IPS-NIHi11 (cell line): ENCODE measurements at places on chromosomes 16 and 17.

GRCh38 chr16:57512296-57513001 is 23.9 kb downstream of the CCDC102A start:
- no peak for DNase-seq

GRCh38 chr16:58511933-58512815 is 3.1 kb upstream of the SETD6 start:
- DNase-seq = peak; percentile 76

GRCh38 chr17:27569884-27570577 is 61.0 kb upstream of the LGALS9 start:
- DNase-seq = no peak

DNA sequence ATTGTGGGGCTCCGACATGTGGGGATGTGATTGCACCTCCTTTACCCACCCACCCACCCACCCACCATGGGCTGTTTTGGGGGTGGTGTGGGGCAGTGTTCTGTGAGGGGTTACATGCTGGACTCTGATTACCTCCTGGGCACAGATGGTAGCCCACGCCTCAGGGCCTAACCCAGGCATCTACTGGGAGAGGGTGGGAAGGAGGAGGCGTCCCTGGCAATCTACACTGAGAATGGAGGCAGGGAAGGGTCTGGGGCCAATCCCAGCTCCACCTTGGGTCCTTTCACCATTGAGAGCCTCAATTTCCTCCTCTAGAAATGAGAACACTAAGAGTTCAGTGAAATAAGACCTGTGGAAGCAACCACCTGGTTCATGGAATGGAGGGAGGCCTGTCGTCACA is 11.7 kb upstream of the DOK4 start:
- DNase-seq = no peak

DNA sequence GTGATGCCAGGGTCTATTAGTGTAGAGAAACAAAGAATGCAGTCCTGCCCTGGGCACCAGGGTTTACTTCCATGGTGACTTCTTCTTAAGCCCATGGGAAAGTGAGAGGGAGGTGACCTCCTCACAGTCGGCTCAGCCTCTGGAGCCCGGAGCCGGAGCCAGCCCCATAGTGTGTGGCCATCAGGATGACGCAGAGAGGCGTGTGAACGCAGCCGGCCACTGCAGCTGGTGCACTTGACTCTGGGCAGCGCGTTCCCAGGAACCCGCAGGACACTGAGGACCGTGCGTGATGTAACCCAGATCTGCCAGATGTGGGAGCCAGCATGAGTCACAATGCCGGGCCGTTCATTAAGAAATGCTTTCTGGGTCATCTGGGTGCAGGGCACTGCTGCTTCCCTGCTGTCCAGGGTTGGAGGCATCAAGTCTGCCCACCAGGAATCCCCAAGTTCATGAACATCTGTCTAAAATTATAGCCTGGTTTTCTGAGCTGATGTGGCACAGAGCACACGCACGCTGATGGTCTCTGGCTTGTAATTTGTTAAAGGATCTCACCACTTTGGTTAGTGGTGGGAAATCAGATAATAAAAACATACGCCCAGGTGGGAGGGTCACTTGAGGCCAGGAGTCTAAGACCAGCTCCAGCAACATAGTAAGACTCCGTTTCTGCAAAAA is 114.1 kb downstream of the PITPNC1 start:
- DNase-seq = peak; percentile 41

DNA sequence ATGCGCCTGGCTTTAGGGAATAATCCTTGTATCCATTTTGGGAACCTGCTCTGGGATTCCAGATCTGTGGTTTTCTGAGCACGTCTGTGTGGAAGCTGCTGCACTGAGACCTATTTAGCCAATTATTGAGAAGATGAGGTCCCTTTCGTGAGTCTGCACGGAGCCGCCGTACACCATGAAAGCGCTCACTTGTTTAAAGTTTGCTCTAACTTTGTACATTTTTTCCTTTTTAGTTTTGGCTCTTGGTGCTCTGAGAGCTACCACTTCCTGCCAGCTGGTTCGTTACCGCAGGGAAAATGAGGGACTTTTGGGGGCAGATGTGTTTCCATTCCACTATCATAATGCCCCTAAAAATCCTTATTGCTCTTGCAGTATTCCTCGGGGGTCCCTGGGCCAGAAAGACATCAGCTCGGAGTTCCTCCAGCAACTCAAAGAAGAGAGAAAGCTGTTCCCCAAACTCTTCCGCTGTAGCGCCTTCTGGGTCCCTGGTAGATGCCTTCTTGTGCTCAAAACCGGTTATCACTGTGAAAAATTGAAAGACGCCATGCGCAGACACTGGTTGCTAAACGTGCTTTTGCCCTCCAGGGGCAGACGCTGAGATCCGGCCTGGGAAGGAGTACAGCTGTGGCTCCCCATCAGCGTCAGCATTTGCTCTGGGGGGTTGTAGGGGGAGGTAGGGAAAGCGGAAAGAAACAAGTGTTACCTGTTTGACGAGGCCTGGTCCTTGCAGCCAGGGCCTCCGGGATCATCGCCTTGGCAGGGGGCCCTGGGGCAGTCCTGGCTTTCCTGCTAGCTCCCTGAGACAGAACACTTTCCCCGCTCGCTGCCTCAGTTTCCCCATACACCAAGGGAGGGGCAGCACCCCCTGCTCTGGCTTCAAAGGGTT is 238.1 kb downstream of the MRTFB start:
- DNase-seq = peak; percentile 56

- DNase-seq = no peak
Measured at GRCh38 chr16:8951447-8952280, 12.0 kb downstream of the USP7 start.

- DNase-seq = no peak
Measured at GRCh38 chr17:66378296-66378695, 75.9 kb downstream of the PRKCA start.

DNA sequence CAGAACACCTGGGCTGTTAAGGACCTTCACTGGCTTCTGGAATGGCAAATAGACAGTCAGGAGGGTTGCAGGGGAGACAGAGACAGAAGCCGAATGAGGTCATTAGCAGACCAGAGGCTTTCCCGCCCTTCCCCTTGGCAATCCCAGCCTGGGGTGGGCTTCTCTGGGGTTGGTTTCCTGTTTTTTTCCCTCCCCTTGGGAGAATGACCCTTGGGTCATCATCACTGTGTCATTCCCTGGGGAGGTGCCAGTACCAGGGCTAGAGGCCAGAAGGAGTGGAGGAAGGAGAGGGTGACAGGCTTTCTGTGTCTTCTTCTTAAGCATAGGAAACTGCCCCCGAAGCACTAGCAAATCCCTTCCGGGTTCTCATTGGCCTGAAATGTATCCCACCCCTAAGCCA is 42.9 kb upstream of the IL21R start:
- no peak for DNase-seq

- peak; percentile 42 for DNase-seq
Measured at GRCh38 chr17:19590912-19591551, 57.4 kb downstream of the SLC47A1 start.

- DNase-seq = no peak
Measured at GRCh38 chr17:73271072-73271471, 9.4 kb upstream of the CPSF4L start.

- DNase-seq = no peak
Measured at GRCh38 chr16:4879049-4879448, 31.8 kb downstream of the UBN1 start.

DNA sequence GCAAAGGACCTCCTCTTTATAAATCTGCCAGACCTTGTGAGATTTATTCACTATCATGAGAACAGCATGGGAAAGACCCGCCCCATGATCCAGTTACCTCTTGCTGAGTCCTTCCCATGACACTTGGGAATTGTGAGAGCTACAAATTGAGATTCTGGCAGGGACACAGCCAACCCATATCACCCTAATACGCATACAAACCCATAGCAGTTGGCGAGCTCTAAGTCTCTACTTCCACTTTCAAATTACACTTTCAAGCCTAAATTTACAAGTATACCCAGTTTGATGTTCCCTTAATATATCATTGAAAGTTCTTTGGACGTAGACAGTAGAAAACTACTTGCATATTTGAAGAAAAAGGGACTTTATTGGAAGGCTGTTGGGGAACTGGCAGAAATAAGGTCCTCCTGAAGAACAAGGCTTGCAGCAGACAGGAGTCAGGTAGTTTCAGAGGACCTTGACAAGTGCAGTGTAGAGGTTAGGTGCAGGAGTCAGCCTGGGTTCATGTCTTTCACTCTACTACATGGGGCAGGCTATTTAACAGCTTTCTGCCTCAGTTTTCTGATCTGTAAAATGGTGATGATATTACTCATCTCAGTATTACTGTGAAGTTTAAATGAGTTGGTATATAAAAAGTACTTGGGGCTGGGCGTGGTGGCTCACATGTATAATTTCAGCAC is 107.9 kb upstream of the EEF2KMT start:
- DNase-seq = no peak

GRCh38 chr16:593406-593805 is 3.5 kb downstream of the RAB40C start:
- no peak for DNase-seq

- no peak for DNase-seq
Measured at GRCh38 chr16:72894293-72895151, 153.4 kb downstream of the ZFHX3 start.

DNA sequence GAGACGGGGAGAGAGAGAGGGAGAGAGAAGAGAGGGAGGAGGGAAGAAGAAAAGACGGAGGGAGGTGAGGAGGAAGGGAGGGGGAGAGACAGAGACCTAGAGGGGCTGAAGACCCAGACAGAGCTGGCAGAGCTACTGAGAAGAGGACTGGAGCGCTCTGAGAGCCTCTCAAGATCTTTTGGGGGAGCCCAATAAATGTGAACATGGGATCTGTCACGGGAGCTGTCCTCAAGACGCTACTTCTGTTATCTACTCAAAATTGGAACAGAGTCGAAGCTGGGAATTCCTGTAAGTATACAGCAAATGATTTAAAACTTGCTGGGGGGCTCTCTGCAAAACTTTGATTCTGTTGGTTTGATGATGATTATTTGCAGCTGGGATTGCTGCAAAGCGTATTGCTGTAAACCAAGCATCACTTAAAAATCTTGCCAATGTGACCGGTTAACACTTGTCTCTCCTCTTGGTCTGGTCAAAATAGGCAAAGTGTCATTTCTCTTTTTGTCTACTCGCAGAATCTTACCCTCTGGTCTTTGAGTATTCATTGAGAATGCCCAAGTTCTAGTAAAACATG is 344 bp downstream of the CNTNAP4 start:
- no peak for DNase-seq

DNA sequence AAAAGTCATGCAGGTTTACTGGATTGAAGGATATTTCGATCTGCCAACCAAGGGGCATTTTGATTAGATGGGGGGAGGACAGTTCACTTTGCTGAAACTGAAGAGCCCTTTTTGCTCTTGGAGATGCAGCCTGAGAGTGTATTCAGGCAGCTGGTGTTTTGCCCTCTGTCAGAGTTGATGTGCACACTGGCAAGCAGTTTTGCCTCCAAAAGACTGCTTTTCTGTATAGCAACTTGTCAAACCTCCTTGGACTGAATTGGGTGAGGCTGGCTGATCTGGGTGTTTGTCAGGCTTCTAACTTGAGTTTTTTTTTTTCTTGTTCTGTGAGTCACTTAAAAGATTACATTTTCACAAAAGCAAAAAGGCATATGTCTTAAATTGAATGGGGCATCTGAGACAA is 22.6 kb upstream of the ANKFN1 start:
- DNase-seq = no peak

GRCh38 chr16:4309833-4310266 is 6.0 kb upstream of the GLIS2 start:
- DNase-seq = peak; percentile 55

GRCh38 chr16:76346210-76346609 is 69.0 kb downstream of the CNTNAP4 start:
- no peak for DNase-seq

- no peak for DNase-seq
Measured at GRCh38 chr16:68297908-68298307, 12.8 kb downstream of the SLC7A6OS start.

DNA sequence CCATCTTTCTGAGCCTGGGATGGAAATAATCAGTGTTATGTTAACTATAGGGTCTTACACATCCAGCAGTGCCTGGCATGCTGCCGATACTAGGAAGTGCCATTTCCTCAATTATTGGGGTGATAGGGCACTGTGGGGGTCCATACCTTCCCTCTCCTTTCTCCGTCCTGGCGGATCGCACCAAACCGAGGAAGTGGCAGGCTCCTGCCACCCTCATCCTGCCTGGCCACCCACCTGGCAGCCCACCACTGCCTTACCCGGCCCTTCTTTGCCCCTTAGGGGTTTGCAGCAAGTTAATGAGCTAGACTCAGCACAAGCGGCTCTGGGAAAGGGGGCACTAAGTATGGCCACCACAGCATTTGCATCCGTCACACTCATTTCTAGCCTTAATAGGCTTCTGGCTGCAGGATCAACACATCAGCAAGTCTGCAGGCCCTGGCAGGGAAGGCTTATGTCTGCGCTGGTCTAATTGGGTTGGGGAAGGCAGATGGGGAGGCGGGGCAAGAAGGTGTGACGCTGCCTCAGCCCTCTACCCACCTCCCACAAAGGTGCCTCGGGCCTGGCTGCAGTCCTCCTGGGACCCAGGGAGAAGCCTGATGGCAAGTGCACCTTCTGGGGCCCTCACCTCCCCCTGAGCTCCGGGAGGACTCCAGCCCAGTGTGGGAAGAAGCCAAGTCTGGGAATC is 28.6 kb downstream of the DCAKD start:
- no peak for DNase-seq

GRCh38 chr17:40064971-40065768 is 2.4 kb downstream of the THRA start:
- no peak for DNase-seq

- DNase-seq = no peak
Measured at GRCh38 chr16:9392956-9393355, 301.5 kb downstream of the HAPSTR1 start.

- no peak for DNase-seq
Measured at GRCh38 chr17:31425282-31426040, 34.0 kb downstream of the RAB11FIP4 start.

GRCh38 chr17:69450918-69451317 is 36.4 kb downstream of the MAP2K6 start:
- DNase-seq = no peak

- DNase-seq = no peak
Measured at GRCh38 chr17:78416791-78417530, 38.5 kb downstream of the PGS1 start.

DNA sequence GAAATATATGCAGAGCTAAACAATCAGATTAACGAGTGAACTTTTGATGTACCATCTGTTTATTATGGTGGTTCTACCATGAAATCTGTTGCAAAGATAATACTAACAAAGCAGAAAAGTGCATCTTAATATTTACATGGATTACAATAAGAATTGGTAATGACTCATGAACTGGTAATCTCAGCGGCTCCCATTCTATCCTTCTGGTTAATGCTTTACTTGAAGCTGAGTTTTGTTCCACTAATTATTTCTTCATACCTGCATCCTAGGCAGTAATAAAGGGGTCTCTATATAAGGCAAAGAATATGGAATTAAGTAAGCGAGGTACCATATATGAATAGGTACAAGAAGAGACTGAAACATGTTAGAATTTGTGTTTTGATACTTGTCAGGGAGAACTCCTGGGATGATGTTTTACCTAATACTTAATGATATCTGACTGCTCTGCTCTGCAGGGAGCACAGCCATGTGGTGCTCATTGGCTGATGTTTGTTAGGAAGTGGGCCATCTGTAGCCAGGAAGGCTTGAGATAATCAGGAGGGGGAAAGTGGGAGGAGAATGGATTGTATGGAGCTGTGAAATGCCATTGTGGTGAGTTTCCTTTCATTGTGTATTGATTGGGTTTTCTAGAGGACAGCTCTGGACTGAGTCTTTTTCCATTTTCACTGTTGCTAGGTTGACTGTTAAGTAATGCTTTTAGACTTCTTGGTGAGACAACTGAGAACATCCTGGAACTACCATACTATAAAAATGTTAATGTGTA is 52.6 kb downstream of the MAP2K6 start:
- DNase-seq = peak; percentile 38
